ENCODE measurements at places on chromosomes 1 and 21.

GRCh38 chr1:84353695-84354094, 44.6 kb upstream of the DNASE2B start:
- DNase-seq: no peak

DNA sequence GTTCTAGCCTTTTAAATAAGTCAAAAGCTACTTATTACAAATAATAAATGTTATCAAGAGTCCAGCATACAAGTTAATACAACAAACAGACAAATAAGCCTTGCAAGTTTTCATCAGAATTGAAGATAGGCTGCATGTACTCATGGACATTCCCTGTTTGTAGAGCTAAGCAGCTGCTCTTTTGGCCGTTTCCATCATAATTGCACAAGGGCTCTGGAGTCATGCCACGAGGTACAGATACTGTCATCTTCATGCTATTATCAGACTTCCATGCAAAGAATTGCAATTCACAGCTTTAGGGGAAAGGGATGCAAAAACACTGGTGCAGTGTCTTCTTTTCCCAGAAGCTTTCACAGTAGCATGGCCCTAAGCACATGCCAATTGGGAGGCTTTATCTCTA, 52.8 kb upstream of the TBX15 start:
- DNase-seq: peak; percentile 55

DNA sequence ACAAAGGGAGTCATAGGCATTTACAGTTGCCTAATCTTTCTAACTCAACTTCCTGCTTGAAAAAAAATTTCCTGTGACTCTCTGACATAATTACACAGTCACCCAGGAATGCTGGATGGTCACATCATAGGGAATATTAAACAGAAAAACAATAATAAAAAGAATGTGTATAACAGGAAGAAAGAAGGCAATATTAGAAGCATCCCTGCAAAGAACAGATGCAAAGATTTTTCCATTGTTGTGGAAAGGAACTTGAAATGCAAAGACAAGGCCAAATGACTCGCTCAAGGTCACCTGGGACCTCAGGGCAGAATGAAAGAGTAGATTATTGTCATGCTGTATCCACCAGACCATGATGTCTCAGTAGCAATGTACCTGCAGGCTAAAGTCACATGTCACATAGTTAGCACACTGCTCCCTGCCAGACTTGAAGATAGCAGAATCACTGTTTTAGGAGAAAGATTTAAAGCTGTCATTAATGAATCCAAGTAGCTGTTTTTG, 184.3 kb downstream of the CYYR1 start:
- peak; percentile 72 for DNase-seq

GRCh38 chr1:8437347-8437746, 119.4 kb downstream of the SLC45A1 start:
- no peak for DNase-seq

- DNase-seq: no peak
Observed at GRCh38 chr1:163399976-163400601, 78.3 kb downstream of the NUF2 start.

DNA sequence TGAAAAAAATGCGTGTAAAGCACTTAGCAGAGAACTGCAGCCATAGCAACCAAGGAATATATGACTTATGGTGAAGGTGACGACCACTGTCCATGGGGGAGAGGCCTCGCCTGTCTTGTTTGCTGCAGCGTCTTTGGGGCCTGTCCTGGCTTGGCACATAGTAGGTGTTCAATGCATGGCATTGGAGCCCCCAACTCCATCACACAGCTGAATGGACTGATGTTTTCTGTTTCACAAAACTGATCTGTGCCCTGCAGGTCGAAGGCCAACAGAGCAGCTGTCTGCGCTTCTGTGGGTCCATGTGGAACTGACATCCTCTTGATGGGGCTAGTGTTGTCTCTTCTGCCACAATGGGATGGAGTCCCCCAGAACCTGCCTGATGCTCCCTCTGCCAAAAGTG, 296.0 kb downstream of the PTPRU start:
- no peak for DNase-seq

- no peak for DNase-seq
Observed at GRCh38 chr1:221768444-221769066, 26.7 kb upstream of the DUSP10 start.

DNA sequence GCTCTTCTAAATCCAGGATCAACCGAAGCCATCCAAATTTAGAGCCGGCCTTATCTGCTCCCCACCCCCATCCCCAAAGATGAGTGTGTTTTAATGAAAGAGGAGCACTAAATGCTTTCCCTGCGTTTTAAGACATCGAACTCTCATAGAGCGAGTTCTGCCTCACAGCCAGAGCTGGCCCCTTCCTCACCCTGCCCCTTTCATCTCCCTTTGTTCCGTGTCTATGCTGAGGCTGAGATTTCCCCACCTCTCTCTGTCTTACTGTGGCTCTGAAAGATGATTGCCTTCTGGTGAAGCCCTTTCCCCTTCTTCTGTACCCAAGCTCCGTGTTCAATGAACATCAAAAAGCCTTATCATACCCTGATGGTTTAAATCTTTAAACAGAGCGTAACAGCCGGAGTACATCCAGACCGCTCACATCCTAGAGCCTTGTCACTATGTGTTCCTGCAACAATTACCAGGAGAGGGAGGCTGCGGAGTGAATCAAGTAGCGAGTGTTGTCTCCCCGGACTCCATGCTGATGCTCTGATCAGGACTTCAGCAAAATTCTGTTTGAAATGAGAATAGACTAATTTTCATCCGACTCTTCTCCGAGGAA, 110.1 kb downstream of the ZNF326 start:
- no peak for DNase-seq

- no peak for DNase-seq
Observed at GRCh38 chr1:107158496-107158895, 17.7 kb downstream of the NTNG1 start.

DNA sequence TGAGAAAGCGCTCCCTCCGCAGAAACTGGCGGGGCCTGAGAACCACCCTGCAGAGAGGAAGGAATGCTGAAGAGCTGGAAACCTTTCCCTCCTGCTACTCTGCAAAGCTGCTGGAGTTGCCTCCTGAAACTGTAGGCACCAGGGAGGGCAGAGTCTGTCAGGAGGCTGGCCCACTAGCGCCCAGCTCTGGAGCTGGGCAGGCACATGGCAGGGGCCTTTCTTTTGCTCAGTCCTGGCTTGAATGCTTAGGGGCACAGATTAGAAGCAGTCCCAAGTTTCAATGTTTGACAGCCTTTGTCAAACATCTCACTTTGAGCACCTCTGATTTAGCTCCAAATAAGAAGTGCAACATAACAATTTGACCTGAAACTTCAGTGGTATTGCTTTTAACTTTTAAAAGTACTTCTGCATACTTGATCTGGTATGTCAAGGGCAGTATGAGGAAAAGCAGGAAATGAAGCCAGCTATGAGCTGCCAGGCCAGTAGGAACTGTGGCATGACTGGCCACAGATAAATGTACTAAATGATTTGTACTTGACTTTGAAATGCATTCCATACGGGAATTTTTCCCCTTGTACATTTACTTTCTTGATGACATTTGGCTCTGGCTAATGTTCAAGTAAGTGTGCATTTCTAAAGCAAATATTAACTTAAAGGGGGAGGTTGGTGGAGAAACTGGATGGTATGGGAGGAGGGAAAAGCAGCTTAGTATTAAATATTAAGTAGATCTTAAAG, 7.2 kb downstream of the C1orf116 start:
- peak; percentile 56 for DNase-seq

DNA sequence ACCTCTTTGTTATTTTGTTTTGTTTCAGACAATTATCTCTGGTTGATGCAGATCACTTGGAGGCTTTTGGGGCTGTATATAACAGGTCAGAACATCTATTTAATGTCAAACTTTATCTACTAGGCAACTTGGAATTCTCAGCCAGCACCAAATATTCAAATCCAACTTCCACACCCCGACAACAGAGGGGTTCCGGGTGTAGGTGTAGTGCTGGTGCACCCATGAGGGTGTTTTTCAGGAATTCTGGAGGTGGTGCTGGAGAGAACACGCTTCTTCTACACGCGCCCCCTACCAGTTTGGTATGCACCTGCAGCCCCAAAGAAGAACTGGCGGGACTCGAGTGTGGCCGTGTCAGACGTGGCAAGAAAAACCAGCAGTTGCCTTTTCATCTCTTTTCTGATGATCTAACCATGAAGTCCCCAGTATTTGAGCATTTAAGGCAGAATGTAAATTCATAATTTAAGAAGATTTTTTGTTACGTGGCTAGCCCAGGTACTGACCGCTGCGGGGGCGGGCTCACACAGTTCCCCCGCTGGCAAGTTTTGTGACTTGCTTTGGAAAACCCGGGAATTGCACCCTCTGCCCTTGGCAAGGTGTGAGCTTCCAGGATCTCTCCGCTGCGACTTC, 462 bp upstream of the TLCD4 start:
- no peak for DNase-seq

- no peak for DNase-seq
Observed at GRCh38 chr1:171117085-171117484, 26.4 kb downstream of the FMO3 start.

DNA sequence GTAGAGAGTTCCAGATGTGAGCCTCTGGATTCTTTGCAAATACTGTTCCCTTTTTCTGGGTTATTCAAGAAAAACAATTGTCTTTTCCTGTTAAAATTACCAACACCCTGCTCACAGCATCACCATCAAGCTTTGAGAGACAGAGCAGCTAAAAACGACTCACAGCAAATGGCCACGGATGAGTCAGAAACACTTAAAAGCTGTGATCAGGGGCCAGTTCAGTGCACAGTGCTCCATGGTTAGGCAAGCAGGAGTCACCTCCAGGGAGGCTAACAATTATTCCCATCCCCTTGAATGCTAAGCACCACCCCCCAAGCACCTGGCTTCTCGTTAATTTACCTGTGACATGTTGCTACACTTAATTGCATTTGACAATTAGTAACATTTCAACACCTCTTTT, 128.4 kb upstream of the CAMK1G start:
- no peak for DNase-seq

GRCh38 chr1:204420039-204421004, 8.7 kb upstream of the PPP1R15B start:
- DNase-seq: no peak

DNA sequence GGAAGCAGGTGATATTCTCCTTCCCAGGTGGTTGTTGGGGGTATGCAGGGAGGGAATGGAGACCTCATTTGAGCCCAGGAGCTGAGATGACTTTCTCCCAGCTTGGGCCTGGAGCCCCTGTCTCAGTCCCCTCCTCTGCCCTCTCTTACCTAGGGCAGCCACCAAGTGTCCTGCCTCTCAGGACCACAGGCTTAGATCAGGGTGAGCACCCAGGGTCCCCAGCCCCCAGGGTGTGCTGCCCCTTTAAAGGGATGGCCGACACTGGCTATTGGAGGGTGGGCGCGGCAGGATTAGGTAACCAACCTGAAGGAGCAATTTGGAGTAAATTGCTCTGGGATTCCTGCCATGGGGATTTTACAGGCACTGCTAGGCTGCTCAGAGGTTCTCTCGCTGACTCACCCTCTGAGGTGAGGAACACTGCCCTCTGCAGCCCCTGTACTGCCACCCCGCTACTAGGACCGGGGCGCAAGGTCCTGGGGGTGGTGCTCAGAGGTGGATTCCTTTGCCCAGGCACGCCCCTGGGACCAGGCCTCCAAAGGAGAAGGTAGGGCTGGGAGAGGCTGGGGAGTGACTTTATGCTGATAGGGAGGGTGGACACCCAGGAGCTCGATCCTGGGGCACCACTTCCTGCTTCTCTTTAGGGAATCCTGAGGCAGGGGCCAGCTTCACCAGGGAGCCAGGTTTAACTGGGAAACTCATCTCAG, 1.5 kb downstream of the RPS6KA1 start:
- no peak for DNase-seq

GRCh38 chr21:19120591-19120990, 717.0 kb upstream of the TMPRSS15 start:
- DNase-seq: no peak

DNA sequence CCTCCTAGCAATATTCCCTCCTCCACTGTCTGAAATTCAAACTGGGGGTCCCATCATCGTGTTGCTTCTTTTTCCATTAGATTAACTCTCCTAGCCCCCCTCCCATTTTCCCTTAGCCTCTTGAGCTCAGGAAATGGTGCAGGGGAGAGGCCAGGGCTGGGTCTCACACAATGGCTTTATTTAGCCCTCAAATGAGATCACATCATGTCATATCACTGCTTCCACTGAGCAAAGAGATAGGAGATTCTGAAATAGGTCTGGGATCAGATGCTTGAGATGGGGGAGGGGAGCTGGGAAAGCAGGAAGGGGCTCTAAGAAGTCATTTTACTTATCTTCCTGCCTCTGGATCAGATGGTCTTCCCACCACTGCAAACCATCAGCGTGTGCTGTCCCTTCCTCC, 17.8 kb upstream of the ARHGEF2 start:
- DNase-seq: no peak

GRCh38 chr1:37047542-37047941, 13.2 kb upstream of the GRIK3 start:
- no peak for DNase-seq

DNA sequence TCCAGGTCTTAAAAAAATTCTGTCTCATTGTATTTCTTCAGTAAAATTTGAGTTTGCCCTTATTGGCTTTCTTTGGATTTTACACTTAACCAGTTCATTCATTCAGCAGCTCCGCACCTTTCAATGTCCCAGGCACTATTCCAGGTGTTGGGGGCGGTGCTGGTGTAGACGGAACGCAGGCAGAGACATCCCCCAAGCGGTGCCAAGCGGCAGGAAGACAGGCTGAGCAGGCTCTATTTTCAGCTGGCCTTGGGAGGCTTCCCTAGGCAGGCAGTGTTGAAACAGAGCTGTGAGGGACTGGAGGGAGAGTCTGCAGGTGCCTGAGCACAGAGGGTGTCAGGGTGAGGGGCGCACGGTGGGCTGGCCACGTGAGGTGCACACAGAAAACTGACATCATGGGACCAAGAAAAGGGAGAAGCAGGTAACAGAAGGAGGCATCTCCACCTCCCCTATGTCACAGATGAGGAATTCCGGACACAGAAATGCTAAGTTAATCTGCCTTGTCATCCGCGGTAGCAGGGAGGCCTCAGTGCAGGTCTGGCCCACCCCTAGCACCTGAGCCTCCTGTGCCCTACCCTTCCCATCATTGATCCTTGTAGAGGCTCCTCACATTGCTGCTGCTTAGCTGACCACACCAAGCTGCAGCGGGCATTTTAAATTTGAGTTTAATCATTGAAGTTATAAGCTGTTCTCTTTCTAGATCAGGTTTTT, 40.8 kb downstream of the SLC37A1 start:
- DNase-seq: no peak

GRCh38 chr1:56291374-56291919, 287.9 kb downstream of the PLPP3 start:
- DNase-seq: no peak

- DNase-seq: no peak
Observed at GRCh38 chr1:238985312-238985711, 401.1 kb upstream of the CHRM3 start.
